CD8-positive, alpha-beta memory T cell (primary cell): ENCODE measurements at places on chromosomes 3 and 15.

DNA sequence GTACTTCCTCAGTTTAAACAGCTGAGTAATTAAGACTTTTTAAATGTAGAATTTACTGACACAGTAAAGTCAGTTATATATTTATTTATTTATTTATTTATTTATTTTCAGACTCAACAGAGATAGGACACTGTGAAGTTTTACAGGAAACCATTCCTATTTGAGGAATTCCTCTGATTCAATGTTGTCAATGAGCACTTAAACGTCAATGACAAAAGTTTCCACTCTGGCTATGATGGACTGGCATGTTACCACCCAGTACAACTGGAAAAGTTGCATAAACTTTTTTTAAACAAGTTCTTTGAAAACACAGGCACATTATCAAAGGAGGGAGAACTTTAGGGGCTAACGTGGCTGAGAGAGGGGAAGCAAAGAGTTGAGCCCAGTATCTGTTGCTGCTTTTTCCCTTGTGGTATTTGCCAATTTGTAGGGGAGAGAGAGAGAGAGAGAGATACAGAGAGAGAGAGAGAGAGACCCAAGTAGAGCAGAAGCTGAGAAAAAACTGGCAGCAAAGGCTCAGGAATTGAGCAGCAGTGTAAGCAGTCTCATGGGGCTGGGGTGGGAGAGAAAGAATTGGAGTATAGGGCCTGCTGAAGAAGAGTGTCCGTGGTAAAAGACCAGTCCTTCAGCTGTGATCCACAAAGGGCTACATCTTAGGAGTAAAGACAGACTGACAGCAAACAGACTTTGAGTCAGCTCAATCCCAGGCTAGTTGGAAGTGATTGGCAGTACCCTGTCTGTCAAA is 18.3 kb upstream of the ACTC1 start:
- DNase-seq: no peak

DNA sequence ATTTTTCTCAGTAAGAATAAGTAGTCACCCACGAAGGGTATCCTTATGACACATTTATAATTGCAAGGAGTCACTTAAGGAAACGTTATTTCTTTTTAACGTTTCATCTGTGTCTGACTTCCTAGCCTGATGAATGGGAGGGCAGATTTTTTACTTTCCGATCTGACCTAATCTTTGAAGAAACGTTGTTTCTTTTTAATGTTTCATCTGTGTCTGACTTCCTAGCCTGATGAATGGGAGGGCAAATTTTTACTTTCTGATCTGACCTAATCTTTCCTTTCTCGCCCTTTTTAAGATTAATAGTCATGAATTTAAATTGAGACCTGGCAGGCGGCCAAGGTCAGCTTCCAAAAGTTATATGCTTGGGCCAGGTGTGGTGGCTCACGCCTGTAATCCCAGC is 3.0 kb upstream of the KLHL6 start:
- no peak for DNase-seq

DNA sequence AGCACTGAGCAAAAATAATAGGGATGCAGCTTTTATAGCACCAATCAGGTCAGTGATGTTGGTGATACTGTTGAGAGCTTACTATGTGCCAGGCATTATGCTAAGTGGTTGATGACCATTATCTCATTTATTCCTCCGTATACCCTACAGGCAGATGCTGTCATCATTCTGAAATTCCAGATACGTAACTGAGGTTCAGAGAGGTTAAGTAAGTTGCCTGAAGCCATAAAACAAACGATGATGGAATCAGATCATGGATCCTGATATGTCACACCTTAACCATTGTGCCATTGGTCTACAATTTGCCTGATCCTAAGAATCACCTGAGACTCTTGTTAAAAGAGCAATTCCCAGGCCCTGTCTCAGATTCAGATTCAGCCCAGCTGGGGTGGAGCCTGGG is 49.5 kb downstream of the ST6GAL1 start:
- DNase-seq: no peak

GRCh38 chr3:171229173-171229572 is 202.7 kb upstream of the SLC2A2 start:
- no peak for DNase-seq

DNA sequence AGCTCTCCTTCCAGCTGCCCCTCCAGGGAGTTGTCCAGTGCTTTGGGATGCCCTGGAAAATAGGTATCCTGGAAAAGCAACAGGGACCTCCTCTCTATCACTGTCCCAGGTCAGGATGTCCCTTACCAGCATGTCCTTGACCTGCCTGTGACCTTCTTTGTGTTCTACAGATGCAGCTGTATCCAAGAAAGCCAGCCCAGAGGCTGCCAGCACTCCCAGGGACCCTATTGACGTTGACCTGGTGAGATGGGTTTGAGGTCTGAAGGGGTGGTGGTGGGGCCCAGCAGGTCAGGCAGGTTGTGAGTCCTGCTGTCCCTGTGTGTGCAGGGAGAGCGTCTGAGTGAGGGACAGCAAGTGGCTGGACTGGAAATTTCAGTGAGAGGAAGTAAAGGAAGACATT is 30.2 kb downstream of the PML start:
- DNase-seq: no peak

- no peak for DNase-seq
Observed at GRCh38 chr3:15015456-15015855, 49.7 kb downstream of the MRPS25 start.

DNA sequence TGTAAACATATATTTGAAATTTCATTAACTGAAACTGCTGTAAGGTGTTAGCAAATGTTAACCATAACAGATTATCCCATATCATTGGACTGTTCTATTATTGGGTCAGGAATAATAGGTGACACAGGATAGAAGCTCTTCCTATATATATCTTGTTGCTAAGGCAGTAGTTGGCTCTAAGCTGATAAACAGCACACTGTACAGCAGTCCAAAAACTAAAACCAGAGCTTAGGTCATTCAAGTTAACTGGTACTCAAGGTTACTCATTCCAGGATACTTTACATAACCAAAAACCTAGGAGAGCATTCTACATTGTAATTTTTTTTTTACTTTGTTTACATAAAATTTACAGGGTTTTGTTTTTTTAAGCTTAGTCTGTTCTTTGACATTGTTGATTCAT is 8.9 kb downstream of the DNAJC19 start:
- DNase-seq: no peak

DNA sequence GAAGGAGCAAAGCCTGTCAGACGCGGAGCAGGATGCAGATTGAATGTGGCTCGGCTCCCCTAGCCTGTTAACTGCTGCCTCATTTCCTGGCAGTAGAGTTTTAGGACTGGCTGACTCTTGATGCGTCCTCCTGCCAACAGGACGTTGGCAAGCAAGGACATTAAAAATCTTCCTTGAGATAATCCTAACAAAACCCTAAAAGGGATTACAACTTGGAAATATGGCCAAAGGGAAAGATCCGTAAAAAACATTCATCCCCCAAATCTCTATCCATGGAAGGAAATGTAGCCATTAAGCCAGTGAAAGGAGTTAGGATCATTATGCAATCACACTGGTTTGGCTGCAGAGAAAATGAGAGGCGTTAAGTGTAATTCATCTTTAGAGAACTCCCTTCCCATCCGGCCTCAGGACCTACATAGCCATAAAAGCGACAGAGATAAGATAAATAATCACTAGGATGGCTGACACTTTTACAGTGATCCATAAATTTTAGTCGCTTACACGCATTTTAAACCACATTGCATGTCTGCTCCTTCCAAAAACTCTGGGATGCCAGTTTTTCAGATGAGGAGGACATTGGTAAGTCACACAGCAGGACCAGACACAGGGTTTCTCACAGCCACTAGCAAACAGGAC is 44.5 kb upstream of the C3orf80 start:
- DNase-seq: no peak

GRCh38 chr15:83784975-83785374 is 131.1 kb downstream of the ADAMTSL3 start:
- no peak for DNase-seq

DNA sequence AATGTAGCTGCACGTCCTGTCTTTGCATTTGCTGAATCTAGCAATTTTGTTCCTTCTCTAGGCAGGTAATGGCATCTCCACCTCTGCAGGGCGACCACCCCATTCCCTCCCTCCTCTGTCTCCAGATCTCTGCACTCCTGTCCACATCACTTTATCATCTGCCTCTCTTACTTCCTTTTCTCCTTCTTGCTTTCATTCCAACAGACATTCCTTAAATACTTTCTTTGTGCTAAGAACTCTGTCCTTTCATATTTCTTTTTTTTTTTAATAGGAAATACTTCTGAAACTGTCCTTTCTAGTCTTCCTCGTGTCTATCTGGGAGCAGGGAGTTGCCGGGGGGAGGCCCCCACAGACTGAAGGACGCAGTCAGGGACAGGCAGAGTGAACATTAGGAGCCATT is 7.2 kb downstream of the ITIH3 start:
- DNase-seq: no peak

DNA sequence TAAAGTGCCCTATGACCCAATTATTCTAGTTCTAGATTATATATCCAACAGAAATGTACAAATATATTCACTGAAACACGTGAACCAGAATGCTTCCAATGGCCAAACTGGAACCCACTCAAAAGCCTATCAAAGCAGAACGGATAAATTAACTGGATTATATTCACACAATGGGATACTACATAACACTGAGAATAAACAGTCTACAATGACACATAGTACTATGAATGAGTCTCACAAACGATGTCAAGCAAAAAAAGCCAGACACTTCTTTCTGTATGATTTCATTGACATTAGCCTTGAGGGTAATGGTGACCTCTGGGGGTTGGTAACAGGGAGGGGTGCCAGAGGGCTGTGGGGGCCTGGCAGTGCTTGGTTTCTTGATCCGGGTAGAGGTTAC is 50.9 kb upstream of the HACD2 start:
- DNase-seq: no peak

DNA sequence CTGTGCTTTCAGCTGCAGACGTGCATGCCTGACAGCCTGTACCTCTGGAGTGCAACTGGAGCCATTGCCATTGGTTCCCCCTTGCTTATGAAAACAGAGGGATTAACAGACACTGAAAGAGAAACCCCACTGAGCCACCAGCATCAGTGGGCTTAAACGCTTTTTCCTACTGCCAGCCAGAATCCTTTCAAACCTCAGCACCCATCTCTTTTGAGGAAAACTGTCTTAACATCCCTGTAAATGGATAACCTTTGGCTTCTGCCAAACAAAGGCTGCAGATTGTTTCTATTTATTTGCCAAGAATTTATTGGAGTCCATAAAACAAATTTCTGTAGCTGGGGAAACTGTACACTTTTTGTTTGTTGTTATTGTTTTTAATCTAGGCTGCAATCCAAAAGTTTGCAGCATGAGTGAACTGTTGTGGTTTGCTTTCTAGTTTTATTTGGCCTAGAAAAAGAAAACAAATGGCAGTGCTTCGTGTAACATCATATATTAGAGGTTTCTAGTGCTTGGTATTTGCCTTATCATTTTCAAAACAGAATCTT is 369.2 kb upstream of the IL12A start:
- no peak for DNase-seq

- DNase-seq: no peak
Observed at GRCh38 chr3:59401924-59402323, 352.1 kb upstream of the CFAP20DC start.

- DNase-seq: no peak
Observed at GRCh38 chr3:101036213-101036618, 43.0 kb upstream of the ABI3BP start.

DNA sequence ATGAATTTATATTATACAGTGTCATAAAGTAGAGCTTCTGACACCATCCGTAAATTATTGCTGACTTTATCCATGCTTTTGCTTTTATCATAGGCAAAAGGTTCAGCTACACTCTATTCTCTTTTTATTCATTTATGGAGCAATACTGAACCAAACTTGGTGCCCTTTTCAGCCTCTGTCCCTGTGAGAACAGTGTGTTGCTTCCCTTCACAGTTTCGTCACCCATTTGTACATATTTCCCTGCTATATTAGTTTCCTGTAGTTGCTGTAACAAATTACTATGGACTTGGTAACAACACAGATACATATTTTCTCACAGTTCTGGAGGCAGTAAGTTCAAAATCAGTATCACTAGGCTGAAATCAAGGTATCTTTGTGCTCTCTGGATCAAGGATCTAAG is 2.8 kb upstream of the RPL24 start:
- DNase-seq: no peak

GRCh38 chr3:52962160-52962559 is 64.8 kb upstream of the STIMATE start:
- no peak for DNase-seq

DNA sequence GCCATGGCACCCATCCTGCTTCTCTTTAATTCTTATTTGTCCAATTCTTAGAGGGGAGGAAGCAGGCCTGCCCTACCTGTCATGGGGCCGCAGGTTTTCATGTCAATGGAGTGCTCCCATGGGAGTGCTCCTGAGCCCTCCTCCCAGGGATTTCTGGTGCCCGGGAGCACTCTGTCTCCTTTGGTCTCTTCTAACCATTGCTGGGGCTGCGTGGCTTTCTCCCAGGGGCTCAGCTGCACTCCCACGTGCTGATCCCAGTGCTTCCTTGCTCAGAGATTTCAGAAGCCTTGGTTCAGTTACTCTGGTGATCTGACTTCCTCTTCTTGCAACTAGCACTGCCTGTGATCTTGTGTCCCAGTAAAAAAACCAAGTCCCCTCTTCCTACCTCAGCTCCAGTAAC is 68.0 kb upstream of the ARL8B start:
- DNase-seq: no peak

- no peak for DNase-seq
Observed at GRCh38 chr3:168285506-168285905, 189.8 kb upstream of the GOLIM4 start.
